ENCODE measurements at places on chromosomes 1 and 21.

DNA sequence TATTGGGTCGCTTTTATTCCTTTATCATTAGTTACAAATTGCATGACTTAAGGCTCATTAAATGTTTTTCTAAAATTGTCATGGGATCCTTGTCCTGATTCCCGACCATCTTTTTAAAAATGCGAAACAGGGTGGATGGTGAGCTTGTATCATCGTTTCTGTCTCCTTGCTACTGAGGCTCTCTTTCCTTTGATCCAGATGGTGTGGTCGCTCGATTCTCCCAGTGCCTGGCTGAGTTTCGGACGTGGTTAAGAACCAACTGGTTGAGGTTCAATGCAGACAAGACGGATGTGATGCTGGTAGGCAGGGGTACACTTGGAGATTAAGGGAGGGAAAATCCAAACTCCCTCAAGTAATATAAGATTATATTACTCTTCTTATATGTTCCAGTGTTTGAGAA is 1.2 kb downstream of the MIER1 start:
- DNase-seq, result no peak

GRCh38 chr1:94384485-94385265 is 33.5 kb upstream of the ABCD3 start:
- DNase-seq, result no peak

- DNase-seq, result no peak
These were observed 50.7 kb upstream of the TRAPPC10 start for GRCh38 chr21:43961382-43961909.

GRCh38 chr1:228987286-228987685 is 252.0 kb downstream of the RHOU start:
- DNase-seq, result no peak

DNA sequence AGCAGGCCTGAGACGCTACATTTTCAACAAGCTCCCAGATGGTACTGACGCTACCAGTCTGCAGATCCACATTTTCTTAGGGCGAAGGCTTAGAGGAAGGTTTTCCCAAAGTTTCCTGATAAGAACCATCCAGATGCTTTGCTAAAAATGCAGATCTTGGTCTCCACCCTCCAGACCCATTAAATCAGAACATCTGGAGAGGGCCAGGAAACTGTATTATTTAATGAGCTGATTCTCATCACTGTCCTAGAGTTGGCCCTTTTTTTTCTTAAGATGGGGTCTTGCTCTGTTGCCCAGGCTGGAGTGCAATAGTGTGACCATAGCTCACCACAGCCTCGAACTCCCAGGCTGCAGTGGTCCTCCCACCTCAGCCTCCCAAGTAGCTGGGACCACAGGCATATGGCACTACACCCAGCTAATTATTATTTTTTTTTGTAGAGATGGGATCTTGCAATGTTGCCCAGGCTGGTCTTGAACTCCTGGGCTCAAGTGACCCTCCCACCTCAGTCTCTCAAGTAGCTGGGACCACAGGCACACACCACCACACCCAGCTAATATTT is 67.2 kb upstream of the EFHD2 start:
- DNase-seq, result no peak

DNA sequence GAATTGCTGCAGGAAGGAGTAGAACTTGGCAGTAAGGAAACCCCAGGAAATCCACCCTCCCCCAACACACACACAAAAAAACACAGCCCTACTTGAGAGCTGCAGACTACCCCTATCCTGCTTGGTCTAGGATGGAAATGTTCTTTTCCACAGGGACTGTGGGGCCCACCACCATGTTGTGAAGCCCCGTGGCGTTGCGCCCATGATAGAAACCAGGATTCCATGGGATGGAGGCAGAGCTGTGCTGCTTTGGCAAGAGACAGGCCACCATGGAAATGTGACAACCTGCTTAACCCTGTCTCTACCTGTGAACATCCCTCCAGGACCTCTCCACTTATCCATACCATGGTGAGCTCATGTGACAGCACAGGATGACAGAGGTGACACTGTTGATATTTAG is 121.1 kb upstream of the NGF start:
- no peak for DNase-seq

- DNase-seq, result peak; percentile 74
These were observed 132.3 kb upstream of the BMP8A start for GRCh38 chr1:39359028-39359570.

GRCh38 chr1:109531380-109531779 is 8.3 kb upstream of the GPR61 start:
- DNase-seq, result no peak

DNA sequence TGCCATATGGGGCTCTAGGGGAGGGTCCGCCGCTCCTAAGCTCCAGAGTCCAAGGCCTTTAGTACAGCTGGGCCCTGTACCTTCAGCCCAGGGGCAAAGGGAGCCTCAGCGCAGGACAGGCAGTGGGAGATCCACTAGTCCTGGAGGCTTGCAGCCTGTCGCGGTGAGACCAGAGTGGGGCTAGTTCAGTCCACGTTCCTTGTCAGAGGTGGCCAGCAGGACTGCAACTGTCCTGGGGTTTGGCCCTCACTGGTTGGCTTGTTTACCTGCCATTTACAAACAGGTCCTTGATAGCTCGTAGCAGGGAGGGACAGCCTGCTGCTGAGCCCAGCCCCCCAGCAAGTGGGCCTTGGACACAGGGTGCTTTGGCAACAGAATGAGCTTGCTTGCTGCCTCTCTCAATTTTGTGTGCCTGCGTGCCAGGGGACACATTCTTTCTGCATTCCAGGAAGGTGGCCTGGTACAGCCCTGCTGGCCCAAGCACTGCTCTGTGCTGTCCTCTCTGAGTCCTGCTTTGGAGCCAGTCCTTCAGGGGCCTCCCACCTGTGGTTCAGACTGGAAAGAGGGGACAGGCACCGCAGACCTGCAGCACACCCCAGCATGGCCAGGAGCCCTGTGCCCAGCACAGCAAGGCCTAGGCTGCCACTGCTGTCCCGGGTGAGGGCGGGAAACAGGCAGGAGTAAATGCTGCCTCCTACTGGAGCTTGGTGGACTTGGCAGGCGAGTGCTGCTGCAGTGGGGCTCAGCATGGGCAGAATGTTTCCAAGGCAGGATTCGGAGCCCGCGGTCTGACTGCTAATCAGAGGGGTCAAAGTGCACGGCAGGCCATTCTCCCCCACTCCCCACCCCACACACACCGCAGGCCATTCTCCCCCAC is 15.2 kb downstream of the H6PD start:
- DNase-seq, result no peak

GRCh38 chr21:41560661-41561158 is 52.8 kb upstream of the TMPRSS2 start:
- no peak for DNase-seq

- no peak for DNase-seq
These were observed 2.9 kb downstream of the LAMC1 start for GRCh38 chr1:183025782-183026774.

DNA sequence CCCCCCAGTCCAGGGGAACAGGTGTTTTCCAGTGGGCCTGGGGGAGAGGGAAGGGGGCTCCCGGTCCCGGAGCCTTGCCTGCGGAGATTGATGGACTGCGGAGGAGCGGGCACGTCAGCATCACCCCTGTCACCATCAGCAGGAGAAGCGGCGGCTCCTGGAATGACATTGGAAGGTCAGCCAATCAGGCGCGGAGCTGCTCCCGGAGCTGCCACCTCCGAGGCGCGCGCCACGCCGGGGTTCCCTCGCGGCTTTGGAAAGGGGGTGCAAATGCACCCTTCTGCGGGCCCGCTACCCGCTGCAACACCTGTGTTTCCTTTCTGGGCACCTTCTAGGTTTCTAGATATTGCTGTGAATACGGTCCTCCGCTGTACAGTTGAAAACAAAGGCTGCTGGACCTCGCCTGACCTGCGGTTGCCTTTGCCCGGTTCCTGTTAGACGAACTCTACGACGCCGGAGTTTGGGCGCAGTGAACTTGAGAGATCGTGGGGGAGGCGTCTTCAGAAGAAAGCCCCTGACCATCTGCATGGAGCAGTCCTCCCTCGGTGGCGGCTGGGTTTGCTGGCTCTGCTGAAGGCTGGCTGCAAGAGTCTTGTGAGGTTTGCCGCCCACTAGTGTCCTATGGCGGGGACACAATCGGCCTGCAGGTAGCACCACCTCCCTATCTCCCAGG is 5.3 kb downstream of the DSCAM start:
- DNase-seq, result no peak

GRCh38 chr1:64098846-64099582 is 104.4 kb upstream of the UBE2U start:
- DNase-seq, result no peak

- DNase-seq, result peak; percentile 44
These were observed 948 bp downstream of the STK40 start for GRCh38 chr1:36384542-36385409.

DNA sequence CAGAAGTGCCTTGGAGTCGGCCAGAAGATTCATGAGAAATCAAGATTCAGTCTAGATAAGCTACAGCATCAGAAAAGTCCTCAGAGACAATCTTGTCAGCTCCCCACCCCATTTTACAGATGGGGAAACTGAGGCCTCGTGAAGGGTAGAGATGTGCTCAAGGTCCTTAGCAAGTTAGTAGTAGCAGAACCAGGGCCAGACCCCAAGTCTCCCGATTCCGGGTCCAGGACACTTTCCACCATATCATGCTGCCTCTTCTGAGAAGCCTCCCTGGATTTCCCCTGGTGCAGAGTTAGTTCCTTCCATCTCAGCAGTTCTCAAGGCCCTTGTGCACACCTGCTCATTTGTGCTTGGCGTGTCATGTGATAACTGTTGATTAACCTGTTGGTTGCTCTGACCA is 91.5 kb upstream of the ACTL8 start:
- DNase-seq, result no peak

GRCh38 chr1:216140730-216141524 is 282.3 kb downstream of the USH2A start:
- DNase-seq, result no peak

GRCh38 chr1:27496604-27497155 is 6.7 kb upstream of the WASF2 start:
- no peak for DNase-seq

- DNase-seq, result no peak
These were observed 53.4 kb upstream of the EDN2 start for GRCh38 chr1:41537788-41538351.

DNA sequence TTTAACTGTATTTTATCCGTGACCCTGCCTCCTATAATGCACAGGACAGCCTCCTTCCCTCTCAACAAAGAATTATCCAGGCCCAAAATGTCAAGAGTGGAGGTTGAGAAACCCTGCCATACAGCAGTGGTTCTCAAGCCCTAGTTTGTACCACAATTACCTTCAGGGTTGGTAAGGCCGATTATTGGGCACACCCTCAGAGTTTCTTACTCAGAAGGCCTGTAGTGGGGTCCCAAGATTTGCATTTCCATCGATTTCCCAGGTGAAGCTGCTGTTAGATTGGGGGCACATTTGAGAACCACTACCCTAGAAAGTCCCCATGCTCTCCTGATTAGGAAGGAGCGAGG is 400 bp upstream of the PGBD2 start:
- DNase-seq, result no peak

- no peak for DNase-seq
These were observed 180.4 kb downstream of the FGGY start for GRCh38 chr1:59477286-59477685.

DNA sequence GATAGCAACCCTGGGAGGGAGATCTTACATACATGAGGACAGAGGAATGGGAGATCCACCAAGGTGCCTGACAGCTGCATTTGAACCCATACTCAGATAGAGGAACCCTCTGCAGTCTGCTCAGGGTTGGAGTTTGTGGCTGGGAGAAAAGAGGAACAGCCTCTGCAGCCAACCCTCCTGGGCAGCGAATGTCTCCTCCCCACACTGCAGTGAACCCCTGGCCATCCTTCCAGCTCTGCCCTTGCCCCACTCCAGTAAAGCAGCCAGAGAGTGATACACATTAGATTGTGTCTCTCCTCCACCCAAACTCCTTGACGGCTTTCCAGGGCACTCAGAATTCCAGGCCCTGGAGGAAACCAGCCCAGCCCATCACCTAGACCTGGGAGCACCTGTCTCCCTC is 137.7 kb downstream of the RUNX1 start:
- DNase-seq, result peak; percentile 89

GRCh38 chr1:82920418-82921248 is 1078.3 kb downstream of the TTLL7 start:
- DNase-seq, result no peak

DNA sequence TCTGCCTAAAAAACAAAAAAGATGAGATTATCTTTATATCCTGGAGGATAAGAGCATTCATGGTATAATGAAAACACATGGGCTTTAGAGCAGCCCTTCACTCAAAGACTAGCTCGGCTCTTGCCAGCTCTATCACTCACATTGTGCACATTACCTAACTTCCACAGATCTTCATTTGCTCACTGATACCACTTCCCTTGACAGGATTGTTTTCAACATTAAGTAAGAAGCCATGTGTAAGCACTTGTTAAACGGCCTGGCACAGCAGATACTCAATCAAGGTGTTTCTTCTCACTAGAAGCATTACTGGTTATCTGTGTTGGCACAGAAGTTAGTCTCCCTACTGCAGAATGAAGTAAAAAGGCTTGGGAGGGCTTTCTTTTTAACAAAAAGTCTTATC is 18.7 kb downstream of the LPGAT1 start:
- peak; percentile 58 for DNase-seq

GRCh38 chr1:92845908-92846307 is 14.1 kb downstream of the RPL5 start:
- DNase-seq, result no peak

- no peak for DNase-seq
These were observed 310 bp upstream of the SSR2 start for GRCh38 chr1:156021093-156021428.

- no peak for DNase-seq
These were observed at the start of gene HTR1D for GRCh38 chr1:23217421-23218115. TSS of gene HTR1D (minus strand) at chr1:23217502. CDS start at chr1:23194219, 23,283 bp downstream.

- DNase-seq, result no peak
These were observed 24.7 kb downstream of the TRPM2 start for GRCh38 chr21:44377922-44378645.

GRCh38 chr1:201149400-201149799 is 4.9 kb downstream of the TMEM9 start:
- no peak for DNase-seq

DNA sequence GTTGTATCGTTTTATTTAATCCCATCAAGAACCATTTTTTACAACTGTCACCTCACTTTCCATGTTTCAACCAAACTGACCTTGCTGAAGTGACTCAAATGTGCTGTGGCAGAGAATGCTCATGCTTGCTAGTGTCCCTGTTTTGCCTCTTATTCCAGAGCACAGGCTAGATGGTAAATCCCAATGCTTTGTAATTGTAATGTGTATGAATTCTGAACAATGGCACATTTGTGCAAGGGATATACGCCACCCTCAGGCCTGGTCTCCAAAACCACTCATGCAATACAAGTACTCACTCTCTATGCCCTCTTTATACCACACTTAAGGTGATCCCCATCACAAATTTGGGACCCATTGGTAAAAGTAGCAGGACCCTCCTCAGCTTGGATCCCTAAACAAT is 313.6 kb downstream of the HHIPL2 start:
- no peak for DNase-seq

DNA sequence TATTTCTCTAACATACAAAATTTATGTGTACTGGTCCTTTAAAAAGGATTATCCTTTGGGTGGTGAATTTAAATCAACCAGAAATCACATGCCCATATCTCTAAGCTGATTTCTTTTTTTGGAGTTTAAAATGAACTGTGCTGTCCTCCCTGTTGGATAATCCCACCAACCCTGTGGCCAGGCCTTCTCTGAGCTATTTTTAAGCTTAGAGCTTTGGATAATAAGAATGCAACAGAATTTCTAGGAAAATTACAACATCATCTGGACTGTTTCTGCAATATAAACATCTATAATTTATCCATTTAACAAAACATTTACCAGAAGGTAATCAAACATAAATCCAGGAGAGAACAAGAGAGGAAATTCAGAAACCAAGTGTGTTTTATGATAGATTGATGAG is 88.3 kb downstream of the LRRC40 start:
- no peak for DNase-seq
